Fibroblast of skin of scalp (primary cell): ENCODE measurements at places on chromosomes 3 and 15.

GRCh38 chr3:12097971-12098370 is 60.7 kb downstream of the TIMP4 start:
- DNase-seq, result no peak

DNA sequence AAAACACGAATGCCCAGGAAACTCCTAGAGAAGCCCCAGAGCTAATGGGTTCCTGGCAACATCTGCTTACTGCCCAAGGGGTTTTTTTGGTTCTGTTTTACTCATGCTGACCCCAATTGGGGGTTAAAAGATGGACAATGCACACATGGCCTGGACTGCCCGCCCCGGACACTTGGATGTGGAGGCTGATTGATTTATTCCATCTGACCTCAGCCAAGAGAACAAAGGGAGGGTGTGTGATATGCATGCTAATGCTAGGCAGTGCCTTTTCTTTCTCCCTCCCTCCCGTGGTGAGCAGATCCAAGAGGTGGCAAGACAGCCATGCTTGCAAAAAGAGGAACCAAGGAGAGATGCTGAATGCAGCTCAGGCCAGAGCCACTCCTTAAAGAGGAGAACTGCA is 3.3 kb upstream of the LRTM1 start:
- DNase-seq, result no peak

DNA sequence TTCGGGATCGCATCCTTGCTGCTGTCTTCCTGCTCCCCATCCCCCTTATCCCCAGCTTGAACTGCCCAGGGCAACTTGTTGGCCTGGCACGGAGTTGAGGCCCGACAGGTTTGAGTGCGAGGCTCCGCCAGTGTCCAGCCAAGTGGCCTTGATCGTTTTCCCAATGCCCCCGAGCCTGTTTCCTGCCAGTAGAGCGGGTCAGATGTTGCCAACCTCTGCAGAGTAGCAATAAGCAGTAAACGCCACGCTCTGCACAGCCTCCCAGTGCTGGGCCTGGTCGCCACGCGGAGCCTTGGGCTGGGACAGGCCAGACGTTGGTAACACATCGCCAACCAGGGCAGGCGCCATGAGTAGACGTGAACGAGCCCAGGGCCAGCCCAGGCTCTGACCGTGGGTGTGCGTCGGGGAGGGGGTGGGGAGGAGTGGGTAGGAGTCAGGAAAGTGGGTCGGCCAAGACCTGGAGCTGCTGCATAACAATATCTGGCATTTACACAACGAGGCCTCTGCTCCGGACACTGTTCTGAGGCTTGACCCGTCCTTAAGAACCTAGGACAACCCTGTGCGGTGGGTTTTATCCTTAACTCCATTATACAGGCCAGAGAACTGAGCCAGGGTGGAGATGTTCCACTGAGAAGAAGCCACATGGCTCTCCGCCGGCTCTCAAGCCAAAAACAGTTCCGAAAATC is 444 bp upstream of the ABHD14A start:
- no peak for DNase-seq

DNA sequence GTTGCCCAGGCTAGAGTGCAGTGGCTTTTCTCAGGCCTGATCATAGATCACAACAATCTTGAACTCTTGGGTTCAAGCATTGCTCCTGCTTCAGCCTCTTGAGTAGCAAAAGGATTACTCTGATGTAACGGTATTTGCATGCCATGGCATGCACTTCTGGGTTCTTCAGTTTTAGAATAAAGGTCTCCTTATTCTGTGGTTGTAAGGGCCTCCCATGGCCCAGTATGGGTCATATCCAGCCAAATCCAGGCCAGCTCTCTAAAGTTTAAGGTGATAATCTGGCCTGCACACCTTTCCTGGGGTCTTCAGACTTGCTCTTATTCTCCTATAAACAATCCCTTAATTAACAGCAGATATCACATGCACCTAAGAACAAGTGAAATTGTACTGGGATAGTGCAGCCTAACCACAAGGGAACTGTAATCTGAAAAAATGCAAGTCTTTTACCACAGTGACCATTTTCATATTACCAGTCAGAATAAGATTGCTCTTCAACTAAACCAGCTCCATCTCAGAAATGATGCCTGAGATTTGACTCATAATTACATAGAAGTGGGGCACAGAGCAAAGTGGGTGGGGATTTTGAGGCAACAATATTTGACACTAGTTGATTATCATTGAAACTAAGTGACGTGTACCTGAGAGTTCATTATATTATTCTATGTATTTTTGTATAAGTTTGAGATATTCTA is 25.4 kb downstream of the COMMD2 start:
- DNase-seq, result peak; percentile 46

GRCh38 chr3:158731938-158732855 is at the start of gene RARRES1:
TSS of gene RARRES1 (minus strand) at chr3:158732457. CDS start at chr3:158732415, 42 bp downstream.
- peak; percentile 39 for DNase-seq
